ENCODE measurements at places on chromosomes 16 and 17.

- no peak for DNase-seq
Measured at GRCh38 chr17:35046245-35046644, 17.3 kb downstream of the RFFL start.

DNA sequence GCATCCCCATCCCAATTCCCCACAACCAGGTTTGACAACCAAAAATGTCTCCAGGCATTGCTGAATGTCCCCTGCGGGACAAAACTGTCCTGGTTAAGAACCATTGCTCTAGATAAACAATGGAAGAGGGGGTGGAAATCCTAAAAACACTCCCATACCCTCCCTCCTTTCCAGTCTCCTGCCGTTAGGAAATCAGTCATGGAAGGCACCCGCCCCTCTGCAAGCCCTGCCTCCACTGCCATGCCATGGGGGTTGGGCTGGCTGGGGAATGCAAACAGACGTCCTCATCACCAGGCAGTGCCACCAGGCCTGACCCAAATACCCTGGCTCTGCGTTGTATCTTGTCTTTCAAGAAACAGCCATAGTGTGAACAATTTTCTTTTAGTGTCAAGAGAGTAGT, 57.5 kb downstream of the CYTH1 start:
- no peak for DNase-seq

DNA sequence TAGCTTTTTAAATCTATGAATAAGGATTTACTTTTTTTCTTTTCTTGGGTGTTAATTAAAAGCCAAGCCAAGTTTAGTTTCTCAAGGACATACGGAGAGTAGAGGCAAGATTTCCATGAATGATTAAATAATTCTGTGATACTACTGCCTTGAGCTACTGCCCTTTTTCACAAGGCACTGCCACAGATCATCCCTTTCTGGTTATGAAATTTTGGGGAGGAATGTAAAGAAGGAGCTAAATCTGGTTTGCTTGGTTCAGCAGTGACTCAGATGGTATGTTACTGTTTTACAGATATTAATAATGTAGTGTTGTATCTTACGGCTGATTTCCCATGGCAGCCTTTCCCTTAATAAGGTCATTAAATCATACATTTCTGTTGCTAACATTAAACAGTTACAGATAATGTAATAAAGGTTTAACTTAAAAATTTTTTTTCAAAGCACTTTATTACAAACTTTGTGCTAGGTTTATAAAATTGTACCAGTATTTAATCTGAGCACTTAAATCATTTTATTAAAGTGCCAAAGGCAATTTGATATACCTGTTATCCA, 2.6 kb downstream of the WSB1 start:
- no peak for DNase-seq

DNA sequence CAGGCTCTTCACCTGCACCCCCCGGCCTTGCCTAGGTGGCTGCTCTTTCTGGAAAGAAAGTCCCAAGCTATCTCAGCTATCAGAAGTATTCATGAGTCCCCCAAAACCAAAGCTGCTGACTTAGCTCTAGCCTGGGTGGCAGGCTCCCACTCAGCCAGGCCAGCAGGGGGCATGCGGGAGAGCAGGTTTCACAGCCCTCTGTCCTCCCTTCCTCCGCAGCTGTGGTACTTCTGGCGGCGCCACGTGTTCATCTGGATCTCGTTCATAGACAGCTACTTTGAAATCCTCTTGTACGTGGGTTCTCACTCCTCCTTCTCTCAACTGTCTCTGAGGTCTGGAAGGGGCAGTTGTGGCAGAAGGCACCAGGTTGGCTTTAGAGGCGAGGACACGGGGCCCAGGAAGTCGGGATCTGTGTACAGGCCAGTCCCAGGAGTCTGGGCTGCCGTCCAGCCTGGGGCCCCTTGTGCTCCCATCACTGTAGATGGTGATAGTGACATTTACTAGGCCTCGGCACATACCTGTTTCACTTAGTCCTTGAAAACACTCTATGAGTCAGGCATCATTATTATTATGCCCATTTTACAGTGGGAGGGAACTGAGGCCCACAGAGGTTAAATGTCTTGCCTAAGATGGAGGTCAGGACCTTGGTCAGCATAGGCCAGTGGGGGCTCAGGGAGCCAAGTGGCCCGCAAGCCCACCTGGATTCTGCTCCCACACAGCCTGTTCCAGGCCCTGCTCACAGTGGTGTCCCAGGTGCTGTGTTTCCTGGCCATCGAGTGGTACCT, 12.9 kb downstream of the TRPV2 start:
- DNase-seq: no peak

- no peak for DNase-seq
Measured at GRCh38 chr17:38330941-38331411, 12.8 kb downstream of the GPR179 start.

- DNase-seq: no peak
Measured at GRCh38 chr16:26909623-26910022, 157.1 kb upstream of the C16orf82 start.

GRCh38 chr16:76241755-76242154, 35.4 kb upstream of the CNTNAP4 start:
- DNase-seq: no peak

- no peak for DNase-seq
Measured at GRCh38 chr16:89060207-89060794, 33.4 kb upstream of the ACSF3 start.

DNA sequence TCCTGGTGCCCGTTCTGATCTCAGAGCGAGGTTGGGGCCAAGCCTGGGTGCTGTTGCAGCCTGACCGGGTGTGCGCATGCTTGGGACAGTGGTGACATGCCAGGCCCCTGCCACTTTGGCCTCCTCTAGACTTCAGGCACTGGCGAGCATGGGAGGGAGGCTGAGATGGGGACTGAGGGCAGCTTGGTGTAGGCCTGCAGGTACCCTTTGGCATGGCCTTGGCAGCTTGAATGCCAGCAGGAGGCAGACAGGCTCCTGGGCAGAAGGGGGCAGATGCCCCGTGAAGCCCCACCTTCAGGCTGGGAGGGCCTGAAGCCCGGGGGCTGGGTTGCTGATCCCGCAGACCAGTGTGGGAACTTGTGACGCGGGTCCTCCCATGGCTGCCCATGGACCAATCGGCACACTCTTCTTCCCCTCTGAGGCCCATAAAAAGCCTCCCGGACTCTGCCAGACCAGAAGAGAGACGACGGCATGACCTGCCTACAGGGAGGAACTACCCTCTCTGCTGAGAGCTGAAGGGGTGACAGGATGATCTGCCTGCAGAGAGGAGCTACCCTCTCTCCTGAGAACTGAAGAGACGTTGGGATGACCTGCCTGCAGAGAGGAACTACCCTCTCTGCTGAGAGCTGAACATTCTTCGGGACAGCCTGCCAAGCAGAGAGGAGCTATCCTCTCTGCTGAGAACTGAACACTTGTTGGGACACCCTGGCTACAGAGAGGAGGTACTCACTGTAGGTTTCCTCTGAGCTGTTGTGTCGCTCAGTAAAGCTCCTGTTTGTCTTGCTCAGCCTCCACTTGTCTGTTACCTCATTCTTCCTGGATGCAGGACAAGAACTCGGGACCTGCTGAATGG, 17.5 kb downstream of the RHOT1 start:
- no peak for DNase-seq

- DNase-seq: no peak
Measured at GRCh38 chr16:80894091-80894490, 89.7 kb upstream of the CDYL2 start.
